Stimulated activated CD4-positive, alpha-beta T cell treated with anti-CD3 and anti-CD28 coated beads, Interleukin-1b, Interleukin-23, amount 100 ng/mL, for 24 hours (primary cell): ENCODE measurements at places on chromosomes 16 and 17.

GRCh38 chr17:76135810-76136188 lies 5.2 kb downstream of the FOXJ1 start:
- DNase-seq, result no peak

- DNase-seq, result no peak
Measured at GRCh38 chr16:67709050-67709449, 10.1 kb downstream of the GFOD2 start.

DNA sequence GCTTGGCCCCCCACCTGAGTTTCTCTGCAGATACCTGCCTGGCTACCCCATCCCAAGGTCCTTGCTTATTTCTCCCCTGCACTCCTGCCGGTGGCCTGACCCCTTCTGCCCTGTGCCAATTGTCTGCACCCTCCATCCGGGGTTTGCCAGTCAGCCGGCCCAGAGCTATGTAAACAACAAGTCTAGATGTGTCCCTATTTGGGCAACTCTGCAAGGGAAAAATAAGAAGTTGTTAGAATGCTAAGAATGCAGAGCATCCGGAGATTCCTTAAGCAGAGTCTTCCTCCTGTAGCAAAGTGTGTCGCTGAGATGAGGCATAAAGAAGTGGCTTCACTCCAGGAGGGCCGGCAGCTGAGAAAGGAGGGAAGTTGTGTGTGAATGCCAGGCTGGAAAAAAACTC lies 46.6 kb downstream of the RGS9 start:
- no peak for DNase-seq

DNA sequence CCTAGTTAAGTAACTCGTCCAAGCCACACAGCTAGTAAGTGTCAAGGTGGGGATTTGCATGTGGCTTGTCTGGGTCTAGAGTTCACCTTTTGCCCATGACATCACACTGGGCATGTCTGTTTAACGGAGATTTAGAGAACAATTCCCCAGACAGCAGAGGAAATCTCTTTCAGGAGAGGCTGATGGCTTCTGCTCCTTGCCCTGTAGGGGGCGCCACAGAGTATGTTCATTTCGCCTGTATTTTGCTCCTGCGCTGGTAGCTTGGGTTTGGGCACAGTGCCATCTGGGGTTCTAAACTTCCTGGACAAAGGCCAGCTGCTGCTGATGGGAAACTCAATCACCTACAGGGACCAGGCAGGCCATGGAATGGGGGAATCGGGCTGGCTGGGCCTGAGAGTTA lies 20.4 kb downstream of the OTOA start:
- DNase-seq, result peak; percentile 30

DNA sequence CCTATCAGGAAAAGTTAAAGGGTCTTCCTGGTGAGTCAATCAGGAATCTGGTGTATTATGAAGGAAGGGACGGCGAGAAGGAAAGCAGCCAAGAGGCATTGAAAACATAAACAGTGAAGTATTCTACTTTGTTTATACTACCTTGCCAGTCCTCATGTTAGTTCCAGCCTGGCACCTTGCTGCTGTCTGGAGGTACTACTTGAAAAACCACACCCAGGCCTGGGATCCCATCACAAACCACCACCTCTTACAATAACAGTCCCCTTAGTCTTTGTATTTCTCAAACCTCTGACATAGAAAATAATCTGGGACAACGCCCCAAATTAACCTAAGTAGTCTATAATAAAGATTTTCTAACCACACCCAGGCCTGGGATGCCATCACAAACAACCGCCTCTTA lies 676.7 kb upstream of the SOX9 start:
- DNase-seq, result no peak

DNA sequence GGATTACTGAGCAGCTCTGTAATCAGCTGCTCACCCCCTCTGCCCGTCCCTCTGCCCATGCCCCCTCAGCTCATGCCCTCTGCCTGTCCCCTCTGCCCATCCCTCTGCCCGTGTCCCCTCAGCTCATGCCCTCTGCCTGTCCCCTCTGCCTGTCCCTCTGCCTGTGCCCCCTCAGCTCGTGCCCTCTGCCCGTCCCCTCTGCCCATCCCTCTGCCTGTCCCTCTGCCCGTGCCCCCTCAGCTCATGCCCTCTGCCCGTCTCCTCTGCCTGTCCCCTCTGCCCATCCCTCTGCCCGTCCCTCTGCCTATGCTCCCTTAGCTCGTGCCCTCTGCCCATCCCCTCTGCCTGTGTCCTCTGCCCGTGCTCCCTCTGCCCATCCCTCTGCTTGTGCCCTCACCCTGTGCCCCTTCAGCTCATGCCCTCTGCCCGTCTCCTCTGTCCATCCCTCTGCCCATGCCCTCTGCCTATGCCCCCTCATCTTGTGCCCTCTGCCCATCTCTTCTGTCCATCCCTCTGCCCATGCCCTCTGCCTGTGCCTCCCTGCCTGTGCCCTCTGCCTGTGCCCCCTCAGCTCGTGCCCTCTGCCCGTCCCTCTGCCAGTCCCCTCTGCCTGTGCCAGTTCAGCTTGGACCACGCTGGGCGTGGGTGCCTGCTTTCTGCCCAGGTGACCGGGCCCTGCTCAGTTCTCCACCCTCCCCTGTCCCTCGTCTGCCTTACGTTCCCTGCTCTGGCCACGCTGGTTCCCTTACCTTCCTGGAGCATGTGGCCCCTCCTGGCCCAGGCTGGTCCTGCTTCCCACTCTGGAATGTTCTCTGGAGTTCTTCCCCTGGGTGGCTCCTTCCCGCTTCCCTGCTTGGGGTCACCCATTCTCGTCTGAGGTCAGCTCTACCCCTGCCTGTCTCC lies 97.6 kb downstream of the NPIPB11 start:
- no peak for DNase-seq

- DNase-seq, result no peak
Measured at GRCh38 chr16:19329932-19330331, 44.4 kb downstream of the CLEC19A start.

GRCh38 chr16:1871974-1872635 lies at the start of gene MEIOB:
TSS of gene MEIOB (minus strand) at chr16:1872164. CDS start at chr16:1868175, 3,989 bp downstream.
- DNase-seq, result no peak

DNA sequence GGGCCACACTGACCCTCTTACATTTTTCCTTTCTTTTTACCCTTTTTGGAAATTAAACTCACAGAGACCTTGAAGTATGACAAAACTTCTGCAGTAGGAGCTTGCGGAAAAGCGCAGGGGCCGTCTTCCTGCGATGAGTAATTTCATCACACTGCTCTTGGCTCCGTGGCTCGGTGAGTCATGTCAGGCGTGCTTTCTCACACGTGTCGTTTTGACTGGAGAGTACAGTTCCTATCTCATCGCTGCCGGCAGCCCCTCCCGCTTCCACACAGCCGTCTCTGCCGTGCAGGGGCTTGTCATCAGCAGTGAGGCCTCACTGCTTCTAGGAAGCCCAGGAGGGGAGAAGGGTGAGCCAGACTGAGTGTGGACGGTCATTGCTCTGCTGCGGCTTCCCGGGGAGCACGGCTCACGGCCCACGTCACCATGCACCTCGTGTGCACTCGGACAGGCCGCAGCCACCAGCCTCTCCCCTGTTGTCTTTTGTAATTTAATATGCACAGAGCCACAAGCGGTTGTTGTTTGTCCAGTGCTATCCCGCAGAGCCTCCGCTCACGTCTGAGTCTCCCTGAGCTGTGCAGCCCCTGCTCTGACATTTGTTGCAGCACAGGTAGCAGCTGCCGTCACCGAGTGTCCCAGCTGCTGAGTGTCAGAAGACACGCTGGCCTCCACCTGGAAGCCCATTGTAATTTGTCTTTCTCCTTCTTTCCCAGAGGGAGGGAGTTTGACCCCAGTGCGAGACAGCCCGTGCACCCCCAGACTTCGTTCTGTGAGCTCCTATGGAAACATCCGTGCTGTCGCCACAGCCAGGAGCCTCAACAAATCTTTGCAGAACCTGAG lies 99.4 kb upstream of the CHMP6 start:
- peak; percentile 84 for DNase-seq

DNA sequence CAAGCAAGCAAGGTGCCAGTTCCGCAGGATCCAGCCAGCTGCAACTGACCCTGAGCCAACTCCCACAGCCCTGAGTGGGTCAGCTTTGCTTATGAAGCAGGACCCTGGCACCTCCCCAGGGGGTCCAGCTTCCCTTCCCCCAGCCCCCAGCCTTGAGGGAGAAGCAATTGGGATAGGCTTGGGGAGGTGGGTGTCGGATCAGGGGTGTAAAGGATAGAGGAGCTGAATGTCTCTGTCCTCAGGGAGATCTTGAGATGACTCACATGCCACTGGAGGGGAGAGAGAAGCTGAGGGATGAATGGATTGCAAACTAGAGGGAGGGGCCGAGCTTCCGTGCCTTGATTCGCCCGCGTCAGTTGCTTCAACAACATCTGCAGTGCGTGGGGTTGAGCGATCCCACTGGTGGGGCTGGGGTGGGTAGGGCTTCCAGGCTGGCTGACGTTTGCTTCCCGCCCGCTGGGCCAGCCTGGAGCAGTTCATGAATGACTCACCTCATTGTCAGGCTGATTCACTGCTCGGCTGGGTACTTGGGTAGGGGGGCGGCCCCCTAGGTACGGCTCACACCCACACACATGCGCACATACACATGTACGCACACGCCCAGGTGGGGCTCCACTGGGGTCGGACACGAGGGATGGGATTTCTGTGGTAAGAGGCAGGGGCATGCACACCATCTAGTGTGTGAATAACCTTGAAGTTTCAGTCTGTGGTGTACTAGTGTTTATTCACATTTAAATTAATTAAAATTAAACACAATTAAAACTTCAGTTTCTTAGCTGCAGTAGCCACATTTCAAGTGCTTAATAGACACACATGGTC lies 3.6 kb upstream of the HROB start:
- peak; percentile 48 for DNase-seq

DNA sequence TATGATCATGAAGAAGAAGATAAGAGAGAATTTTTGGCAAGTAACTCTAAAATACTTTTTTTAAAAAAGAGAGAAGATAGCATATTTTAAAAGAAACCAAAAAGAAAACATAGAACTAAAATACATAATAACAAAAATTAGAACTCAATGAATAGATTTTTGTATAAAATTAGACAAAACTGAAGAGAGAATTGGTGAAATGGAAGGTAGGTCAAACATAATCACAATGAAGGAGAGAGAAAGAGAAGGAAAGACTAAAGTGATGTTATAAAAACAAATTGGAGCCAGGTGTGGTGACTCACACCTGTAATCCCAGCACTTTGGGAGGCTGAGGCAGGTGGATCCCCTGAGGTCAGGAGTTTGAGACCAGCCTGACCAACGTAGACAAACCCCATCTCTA lies 211.5 kb downstream of the AXIN2 start:
- no peak for DNase-seq

DNA sequence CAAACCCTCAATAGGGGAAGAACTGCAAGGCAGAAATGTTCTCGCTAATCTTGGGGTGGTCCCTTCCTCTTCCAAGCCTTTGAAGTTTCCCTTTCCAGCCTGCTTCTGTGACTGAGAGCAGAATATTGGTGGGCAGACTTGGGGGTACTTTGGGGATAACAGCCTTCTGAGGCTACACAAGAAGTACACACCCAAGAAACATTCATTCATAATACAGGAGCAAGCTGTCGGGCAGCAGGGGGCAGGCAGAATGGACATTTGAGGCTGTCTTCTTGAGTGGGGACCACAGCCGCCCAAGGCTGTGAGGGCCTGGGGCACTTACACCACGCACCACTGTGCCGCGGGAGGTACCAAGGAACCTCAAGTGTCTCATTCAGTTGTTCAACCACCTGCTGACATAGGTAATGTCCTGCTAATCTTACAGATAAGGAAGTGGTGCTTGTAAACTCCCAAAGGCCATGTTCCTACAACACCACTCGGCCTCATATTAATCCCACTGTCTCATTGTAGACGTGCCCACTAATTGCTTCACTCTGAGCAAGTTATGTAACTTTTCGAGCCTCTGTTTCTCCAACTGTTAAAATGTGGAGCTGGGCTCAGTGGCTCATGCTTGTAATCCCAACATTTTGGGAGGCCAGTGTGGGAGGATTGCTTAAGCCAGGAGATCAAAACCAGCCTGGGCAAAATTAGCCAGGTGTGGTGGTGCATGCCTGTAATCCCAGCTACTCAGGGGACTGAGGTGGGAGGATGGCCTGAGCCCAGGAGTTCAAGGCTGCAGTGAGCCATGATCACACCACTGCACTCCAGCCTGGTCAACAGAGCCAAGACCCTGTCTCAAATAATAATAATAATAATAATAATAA lies 2.5 kb upstream of the MRPS23 start:
- no peak for DNase-seq

- no peak for DNase-seq
Measured at GRCh38 chr16:67163164-67163998, 1.2 kb upstream of the HSF4 start.

GRCh38 chr17:34820248-34820801 lies 140.9 kb downstream of the CCT6B start:
- DNase-seq, result no peak

GRCh38 chr16:52466994-52467393 lies 79.9 kb downstream of the TOX3 start:
- no peak for DNase-seq

GRCh38 chr17:75459590-75460267 lies 3.3 kb downstream of the TMEM94 start:
- DNase-seq, result no peak

DNA sequence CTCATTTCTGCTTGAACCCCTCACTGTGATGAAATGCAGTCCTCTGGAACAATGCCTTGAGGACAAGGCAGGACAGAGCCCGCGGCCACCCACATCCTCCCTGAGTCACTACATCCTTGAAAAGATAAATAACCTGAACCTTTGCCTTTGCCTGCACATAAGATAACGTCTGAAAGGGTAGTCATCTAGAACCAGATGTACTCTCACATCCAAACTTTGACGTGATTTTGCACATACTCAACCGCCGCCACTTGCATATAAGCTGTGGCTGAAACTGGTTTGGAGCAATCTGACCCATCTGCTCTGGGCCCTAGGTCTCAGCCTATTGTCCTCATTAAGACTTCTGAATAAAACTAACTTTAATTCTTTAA lies 252.1 kb downstream of the PHKB start:
- no peak for DNase-seq

GRCh38 chr16:24850289-24850938 lies 4.7 kb downstream of the SLC5A11 start:
- DNase-seq, result no peak

DNA sequence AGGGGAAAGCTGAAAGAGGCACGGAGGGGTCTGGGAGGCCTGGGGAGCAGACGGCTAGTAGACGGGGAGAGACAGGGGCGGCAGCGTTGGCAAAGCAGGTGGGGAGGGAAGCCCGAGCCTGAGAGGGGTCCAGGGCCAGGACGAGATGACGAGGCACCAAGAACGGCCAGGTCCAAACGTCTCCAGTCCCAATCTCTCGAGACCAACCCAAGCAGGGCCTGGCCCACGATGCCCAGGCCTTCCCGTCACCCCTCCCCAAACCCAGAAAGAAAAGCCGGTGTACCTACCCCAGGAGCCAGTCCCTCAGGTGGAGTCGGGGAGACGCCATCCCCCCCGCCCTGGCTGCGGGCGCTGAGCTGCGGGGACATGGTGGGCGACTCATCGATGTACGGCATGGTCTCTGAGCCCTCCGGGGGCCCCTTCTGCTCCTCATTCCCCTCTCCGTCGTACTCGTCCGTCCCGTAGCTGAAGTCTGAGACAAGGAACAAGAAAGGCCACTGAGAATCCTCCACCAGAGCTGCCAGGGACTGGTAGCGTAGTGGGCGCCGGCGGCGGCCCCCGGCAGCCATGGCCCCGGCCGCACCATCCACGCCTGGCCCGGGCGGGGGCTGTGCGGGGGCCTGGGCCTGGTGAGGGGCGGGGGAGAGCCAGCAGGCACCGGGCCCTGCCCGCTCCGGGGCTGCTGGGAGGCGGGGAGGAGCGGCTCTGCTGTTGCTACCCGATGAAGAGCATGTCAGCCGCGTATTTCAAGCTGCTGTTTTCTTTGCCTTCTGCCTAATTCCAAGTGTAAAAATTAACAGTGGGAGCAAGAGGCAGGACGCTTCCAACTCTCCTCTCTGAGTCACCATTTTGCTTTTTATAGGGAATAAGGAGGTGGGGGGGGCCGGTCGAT lies 54.6 kb downstream of the ABR start:
- DNase-seq, result no peak

GRCh38 chr17:15121426-15121825 lies 143.7 kb downstream of the PMP22 start:
- no peak for DNase-seq
